Esophagus (tissue), 2 donors: ENCODE measurements at places on chromosomes 12 and 14. TPM values are rescaled to one million over a fixed set of nuclear protein-coding genes. Genes with fewer than 3 reads are reported as not detected.

The RFLNA gene
- polyA plus RNA-seq: 0.28 TPM

The KRT82 gene
- polyA plus RNA-seq: not detected

The GARIN6 gene
- polyA plus RNA-seq: not detected

The GPR84 gene
- polyA plus RNA-seq: 0.29 TPM

The GPR68 gene
- polyA plus RNA-seq: 0.71 TPM

The KRT3 gene
- 2.4 TPM for polyA plus RNA-seq

The GNB3 gene
- 1.1 TPM for polyA plus RNA-seq

The SAMD15 gene
- 0.41 TPM for polyA plus RNA-seq

The PRB3 gene
- polyA plus RNA-seq: 0.10 TPM

The RD3L gene
- polyA plus RNA-seq: not detected

The CACNA2D4 gene
- polyA plus RNA-seq: 0.89 TPM

The KRT6C gene
- polyA plus RNA-seq: 229 TPM

The RERGL gene
- 2.1 TPM for polyA plus RNA-seq

The RGS6 gene
- polyA plus RNA-seq: 0.11 TPM

The TDRD9 gene
- 0.28 TPM for polyA plus RNA-seq

The GALNT16 gene
- 0.39 TPM for polyA plus RNA-seq

The FAR2 gene
- polyA plus RNA-seq: 1.5 TPM

The CLEC6A gene
- polyA plus RNA-seq: not detected

The HOXC12 gene
- not detected for polyA plus RNA-seq

The ALX1 gene
- not detected for polyA plus RNA-seq

The SLC25A47 gene
- 0.04 TPM for polyA plus RNA-seq

The TMEM229B gene
- 0.28 TPM for polyA plus RNA-seq

The CCDC38 gene
- polyA plus RNA-seq: not detected

The CELA1 gene
- polyA plus RNA-seq: not detected

The CLEC2D gene
- 1.8 TPM for polyA plus RNA-seq

The LMO3 gene
- 0.91 TPM for polyA plus RNA-seq

The SLC6A13 gene
- not detected for polyA plus RNA-seq

The HOXC11 gene
- not detected for polyA plus RNA-seq

The HCAR2 gene
- polyA plus RNA-seq: 53.2 TPM

The BEGAIN gene
- 0.28 TPM for polyA plus RNA-seq

The PTPRR gene
- 0.05 TPM for polyA plus RNA-seq

The POTEM gene
- not detected for polyA plus RNA-seq

The ARPC3 gene
- 395 TPM for polyA plus RNA-seq

The LRRC10 gene
- polyA plus RNA-seq: not detected
